ENCODE measurements at places on chromosomes 3 and 15.
A peak's percentile ranks its signal among the peaks of the same experiment; 100 is the strongest.

DNA sequence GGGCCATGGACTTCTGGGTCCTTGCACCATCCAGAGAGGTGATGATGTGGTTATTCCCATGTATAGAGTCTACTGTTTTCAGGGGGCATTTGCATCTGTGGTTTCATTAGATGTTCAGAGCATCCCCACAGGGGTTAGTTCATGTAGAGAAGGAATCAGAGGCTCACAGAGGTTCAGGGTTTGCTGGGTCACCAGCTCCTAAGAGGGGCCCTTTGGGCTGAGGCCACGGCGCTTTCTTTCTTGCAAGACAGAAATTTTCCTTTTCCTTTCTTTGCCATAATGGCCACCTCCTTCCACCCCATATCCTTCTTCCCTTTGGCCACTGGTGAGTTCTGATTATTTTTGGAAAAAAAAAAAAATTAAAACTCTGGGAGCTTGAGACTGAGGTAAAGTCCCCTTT, 62.3 kb downstream of the APBA2 start:
- DNase-seq = no peak

DNA sequence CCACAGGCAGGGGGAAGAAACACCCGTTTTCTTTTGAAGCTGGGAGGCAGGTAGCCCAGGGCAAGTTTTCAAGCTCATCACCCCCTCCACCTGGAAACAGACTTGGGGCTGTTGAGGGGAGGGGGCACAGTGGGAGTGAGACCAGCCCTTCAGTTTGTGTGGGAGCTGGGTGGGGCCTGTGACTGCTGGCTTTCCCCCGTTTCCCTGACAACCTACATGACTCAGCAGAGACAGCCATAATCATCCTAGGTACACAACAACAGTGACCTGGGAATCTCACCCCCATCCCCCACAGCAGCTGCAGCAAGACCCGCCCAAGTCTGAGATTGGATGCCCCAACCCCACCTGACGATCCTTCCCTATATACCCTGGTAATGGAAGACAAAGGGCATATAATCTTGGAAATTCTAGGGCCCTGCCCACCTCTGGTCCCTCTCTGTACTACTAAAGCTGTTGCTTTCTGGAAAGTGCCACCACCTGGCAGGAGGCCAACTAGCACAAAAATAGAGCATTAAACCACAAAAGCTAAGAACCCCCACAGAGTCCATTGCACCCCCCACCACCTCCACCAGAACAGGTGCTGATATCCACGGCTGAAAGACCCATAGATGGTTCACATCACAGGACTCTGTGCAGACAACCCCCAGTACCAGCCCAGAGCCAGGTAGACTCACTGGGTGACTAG, 422.2 kb upstream of the SGO1 start:
- no peak for DNase-seq

DNA sequence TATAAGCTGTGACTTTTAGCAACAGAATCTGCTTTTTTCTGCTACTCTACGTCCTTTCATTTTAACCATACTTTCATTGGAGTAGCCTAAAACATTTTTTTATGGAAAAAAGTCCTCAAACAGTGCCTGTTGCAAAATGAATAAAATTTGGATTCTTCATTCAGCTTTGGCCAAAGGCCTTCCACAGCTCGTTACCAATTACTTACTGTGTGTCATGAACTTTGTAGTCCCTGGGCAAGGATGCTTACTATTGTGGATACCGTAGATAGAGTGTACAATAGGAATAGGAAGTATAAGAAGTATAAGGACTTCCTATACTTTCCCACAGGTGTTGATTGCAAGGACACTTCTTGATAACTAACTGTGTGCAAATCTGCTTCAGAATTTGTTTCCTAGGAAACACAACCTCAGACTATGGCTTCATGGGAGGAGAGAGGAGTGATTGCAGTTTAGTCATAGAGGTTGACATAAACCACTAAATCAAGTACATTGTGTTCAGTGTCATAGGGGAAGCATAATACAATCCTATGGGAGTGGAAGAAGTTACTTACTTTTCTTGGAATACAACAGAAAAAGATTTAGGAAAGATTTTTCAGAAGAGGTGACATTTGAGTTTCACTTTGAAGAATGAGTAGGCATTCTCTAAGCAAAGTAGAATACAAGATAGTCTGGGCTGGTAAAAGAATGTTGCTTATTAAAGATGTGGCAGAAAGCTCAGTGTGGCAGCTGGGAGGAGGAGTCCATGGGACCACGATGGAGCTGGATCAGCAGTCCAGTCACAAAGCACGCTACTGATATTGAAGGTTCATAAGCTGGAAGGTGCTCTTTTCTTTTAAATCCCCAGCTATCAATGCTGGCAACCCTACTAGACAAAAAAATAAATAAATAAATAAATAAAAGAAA, 309.7 kb upstream of the TPRG1 start:
- peak; percentile 36 for DNase-seq

GRCh38 chr15:81372575-81372974, 1.4 kb downstream of the TMC3 start:
- DNase-seq = no peak

DNA sequence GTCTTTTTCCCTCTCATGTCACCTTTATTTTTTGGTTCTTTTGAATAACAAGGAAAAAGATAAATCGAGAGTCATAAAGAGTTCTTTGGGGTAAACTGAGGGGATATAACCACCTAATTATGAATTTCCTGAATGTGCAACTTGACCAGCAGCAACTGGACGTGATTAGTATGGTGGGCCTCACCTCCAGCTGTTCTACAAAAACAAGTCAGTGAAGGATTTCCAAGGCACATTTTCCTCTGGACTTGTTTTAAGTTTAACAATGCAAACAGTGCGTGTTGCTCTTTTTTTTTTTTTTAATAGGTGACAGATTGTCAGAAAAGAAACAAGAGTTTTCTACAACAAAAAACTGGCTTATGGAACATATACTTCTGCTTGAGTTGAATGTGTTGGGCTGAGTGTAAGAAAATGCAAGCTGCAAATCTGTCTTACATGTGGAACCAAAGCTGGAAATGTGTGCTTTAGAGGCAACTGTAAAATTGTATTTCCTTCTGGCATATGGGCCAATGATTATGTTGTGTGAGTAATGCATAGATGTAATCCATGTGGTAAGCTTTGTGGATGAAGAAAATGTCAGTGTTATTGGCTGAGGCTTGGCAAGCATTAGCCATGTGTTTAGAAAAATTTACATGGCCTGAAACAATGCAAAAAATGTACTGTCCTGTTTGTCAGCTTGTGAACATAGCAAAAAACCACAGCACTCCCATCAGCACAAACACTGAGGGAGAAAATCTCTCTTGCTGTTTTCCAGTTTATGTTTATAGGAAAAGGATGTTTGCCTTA, 44.5 kb upstream of the FNDC3B start:
- peak; percentile 66 for DNase-seq

Measured in NCI-H226 (cell line).